Osteoblast (primary cell): ENCODE measurements at places on chromosomes 3 and 15.
A peak's percentile ranks its signal among the peaks of the same experiment; 100 is the strongest.

GRCh38 chr3:12907729-12908128 lies 66.4 kb upstream of the RPL32 start:
- DNase-seq = no peak

DNA sequence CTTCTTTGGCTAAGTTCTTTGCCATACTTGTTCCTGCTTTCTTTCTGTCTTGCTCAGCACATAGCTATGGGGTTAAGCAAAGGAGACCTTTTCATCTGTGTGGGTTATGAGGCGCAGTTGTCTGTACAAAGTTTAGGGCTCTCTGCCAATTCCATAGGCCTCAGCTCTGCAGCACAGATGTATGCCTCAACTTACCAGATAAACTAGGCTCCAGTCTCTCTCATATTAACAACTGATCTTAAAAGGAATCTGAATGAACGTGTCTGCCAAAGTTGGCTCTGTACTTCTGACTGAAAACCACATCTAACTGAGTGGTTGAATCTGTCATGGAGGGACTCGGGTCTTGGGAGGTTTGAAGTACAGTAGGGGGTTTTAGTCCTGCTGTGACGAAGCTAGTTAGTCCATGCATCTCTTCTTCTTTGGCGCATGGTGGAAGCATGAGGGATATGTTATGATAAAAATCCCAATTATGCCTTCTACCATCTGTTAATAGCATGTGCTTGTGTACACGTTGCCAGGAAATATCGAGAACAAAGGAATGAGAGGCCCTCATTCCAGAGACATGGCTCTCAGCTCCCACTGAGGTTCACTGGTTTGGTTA lies 114.6 kb upstream of the TSC22D2 start:
- DNase-seq = peak; percentile 65

DNA sequence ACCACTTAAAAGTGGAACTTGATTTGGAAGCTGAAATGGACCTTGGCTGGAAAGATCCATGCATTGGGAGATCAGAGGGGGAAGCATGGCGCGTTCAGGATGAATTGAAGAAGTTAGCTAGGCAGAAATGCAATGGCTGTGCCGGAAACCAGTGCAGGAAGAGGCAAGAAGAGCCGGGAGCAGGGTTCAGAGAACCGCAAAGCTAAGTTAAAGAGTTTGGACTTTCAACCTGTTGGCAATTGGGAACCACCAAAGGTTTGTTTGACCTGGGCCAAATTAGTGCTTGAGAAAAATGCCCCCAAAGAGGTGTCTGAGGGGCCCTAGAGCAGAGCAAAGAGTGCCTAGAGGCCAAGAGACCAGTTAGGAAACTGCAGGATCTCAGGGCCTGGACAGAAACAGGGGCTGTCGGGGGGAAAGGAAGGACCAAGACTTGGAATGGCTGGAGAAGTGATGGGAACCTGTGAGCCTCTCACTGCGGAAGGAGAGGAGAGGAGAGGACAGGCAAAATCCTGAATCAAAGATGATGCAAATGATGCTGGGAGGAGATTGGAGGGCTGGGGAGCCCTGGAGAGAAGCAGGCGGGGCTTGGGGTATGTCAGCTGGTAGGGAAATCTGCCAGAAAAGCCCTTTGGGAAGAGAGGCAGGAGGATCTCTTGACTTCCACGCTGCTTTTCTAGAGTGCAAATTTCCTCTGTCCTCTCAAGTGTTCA lies 49.3 kb downstream of the FAM174B start:
- DNase-seq = no peak

GRCh38 chr15:66224946-66225345 lies 28.6 kb downstream of the MEGF11 start:
- no peak for DNase-seq

DNA sequence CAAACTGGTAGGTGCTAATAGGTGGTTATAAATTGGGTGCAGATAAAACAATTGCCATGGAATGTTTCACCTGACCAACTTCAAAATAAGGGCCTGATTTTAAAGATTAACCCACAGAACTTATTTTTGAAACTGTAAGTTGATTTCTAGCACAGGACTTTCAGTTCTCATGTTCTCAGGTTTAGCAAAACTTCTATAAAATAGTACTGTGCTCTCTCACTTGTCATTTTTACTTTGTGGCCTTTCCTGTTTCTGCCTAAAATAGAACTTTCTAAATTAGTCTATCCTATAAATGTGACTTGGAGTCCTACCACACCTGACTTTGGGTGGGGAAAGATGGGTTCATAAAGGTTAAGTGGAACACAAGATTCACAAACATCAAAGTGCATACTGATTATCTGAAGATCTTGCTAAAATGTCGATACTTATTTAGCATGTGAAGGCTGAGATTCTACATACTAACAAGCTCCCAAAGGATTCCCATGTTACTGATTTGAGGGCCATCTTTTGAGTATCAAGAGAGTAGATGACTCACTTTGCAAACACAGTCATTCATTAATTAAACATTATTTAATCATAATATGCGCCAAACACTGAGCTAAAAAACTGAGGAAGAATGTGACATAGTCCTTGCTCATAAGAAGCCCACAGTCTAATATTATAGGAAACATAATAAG lies 38.6 kb downstream of the BTLA start:
- DNase-seq = no peak

DNA sequence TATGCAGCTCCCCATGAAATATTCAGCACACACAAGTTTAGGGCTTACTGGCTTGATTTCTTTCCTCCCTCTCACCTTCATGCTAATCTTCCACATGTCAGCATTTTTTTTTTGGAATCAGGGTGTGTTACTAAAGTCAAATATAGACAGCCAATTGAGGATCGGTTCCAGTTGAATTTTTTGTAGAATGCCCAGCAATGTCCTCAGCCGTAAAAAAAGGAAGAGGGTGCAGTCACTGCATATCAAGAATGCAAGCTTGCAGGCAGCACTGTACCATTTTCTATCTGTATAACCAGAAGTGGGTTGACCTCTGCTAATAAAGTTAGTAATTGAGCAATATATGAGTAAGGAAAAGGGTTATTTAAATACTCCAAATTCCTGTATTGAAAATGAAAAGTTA lies 51.4 kb upstream of the CHMP2B start:
- no peak for DNase-seq

DNA sequence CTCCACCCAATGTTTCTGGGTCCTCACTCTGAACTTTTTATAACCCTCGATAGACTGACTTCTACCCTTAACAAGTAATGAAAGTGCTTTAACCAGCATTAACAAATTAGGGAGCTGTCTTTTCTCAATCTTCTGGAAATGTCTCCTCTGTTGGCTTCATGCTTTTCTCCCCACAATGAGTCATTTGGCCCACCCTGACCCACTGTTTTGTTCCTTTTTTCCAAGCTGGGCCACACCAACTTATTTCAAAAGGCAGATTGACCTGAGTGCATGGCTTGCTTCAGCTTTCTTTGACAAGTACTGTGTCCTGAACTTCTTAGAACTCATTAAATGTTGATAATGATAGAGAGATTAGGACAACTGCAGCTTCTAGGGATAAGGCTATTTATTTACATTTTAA lies 199.6 kb upstream of the SEMA6D start:
- DNase-seq = no peak

DNA sequence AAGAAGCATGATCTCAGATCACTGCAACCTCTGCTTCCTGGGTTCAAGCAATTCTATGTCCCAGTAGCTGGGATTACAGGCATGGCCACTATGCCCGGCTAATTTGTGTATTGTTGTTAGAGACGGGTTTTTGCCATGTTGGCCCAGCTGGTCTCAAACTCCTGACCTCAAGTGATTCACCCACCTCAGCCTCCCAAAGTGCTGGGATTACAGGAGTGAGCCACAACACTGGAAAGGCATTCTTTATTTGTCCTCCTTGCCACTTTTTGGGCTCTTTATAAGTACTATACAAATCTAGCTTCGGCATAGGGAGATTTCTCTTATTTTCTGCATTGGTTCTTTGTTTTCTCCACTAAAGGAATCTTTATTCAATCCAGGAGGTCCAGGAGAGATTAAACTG lies 18.6 kb downstream of the CMTM8 start:
- peak; percentile 84 for DNase-seq

- peak; percentile 71 for DNase-seq
Observed at GRCh38 chr3:11560746-11561145, 83.0 kb downstream of the VGLL4 start.

GRCh38 chr3:13608969-13609725 lies 60.2 kb downstream of the FBLN2 start:
- DNase-seq = peak; percentile 50

DNA sequence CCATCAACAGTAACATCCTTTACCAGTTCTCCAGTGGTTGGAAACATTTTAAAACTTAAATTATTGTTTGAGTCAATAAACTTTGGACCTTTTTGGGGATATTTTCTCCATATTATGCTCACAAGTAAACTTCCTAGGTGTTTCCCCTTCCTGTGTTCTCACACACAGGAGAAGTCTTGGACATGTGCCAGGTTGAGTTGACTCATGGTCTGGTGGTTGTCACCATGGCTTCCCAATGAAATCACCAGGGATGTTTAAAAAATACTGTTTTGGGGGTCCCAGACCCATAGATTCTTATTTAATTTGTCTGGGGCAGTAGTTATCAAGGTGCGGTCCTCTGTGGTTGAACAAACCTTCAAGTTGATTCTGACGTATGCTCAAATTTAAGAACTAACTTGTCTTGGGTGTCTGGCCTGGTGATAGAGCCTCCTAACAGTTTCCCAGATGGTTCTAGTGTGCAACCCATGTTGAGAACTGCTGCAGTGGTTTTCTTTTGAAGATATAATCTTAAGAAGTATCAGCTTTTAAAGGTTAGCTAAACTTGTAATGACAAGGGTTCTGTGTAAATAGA lies 291.8 kb downstream of the EDEM1 start:
- no peak for DNase-seq

- DNase-seq = no peak
Observed at GRCh38 chr3:169146179-169146665, 517.3 kb downstream of the MECOM start.
